ENCODE measurements at places on chromosomes 3 and 15.

- no peak for DNase-seq
Measured at GRCh38 chr3:44427683-44428082, 49.8 kb downstream of the ZNF445 start.

DNA sequence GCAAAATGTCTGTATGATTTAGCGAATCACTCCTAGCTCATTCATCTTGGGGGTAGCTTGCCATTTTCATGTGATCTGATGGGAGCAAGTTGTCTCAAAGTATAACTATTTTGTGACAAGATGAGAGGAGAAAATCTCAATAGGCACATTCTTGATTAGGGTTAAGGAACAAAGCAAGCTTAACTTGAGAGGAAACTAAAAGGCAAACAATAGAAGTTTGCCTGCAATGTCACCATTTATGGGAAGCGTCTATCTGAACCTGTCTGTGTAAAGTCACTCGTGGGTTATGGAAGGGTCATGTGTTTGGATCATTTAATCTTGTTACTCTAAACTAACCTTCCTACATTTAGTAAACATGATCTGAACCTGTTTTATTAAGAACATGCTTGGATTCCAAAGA is 232.5 kb downstream of the CDIN1 start:
- DNase-seq = no peak

DNA sequence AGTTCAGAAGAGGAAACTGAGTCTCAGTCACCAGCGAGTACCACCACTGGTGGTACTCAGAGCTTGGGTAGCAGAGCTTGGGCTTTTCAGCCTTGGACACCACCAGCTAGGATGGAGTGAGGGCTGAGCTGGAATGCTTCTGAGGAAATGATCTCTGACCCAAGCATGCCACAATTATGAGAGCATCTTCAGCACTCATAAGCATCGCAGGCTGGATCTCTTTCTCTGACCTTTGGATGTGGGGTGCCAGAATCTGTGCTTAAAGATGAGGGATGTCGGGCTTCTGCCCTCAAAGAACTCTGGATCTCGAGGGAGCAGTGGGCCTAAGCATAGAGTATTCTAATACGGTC is 36.4 kb downstream of the ZNF710 start:
- DNase-seq = no peak

- no peak for DNase-seq
Measured at GRCh38 chr15:101035611-101036010, 116.5 kb downstream of the LRRK1 start.

- DNase-seq = no peak
Measured at GRCh38 chr3:22620498-22620897, 582.6 kb upstream of the UBE2E2 start.

GRCh38 chr3:79170021-79170420 is 597.8 kb downstream of the ROBO1 start:
- DNase-seq = no peak

DNA sequence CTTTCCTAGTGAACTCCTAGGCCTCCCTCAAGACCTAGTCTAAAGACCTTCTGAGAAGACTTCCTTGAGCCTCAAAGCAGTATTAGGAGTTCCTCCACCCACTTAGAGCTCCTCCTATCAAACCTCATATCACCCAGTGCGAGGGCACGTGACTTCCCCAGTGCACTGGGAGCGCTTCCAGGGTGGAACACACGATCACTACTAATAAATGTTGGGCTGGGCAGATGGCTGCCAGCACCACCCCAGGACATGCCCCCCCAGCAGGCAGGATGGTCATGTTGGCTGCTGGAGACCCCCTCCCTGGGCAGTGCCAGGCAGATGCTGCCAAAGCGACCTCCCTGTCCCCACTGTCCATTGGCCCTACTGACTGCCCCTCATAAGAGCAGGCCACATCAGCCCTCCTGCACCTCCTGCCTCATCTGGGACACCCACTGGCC is 8.5 kb upstream of the PLXND1 start:
- DNase-seq = no peak

- DNase-seq = no peak
Measured at GRCh38 chr3:4174791-4175190, 128.4 kb upstream of the SETMAR start.

- DNase-seq = no peak
Measured at GRCh38 chr3:171028779-171029232, 2.3 kb upstream of the SLC2A2 start.

- no peak for DNase-seq
Measured at GRCh38 chr3:46272028-46272451, 29.8 kb downstream of the CCR3 start.

GRCh38 chr3:23961066-23961465 is 16.0 kb downstream of the NR1D2 start:
- DNase-seq = no peak

GRCh38 chr3:30625541-30626438 is 19.4 kb downstream of the TGFBR2 start:
- DNase-seq = no peak
